ENCODE measurements at places on chromosomes 11 and 22.

DNA sequence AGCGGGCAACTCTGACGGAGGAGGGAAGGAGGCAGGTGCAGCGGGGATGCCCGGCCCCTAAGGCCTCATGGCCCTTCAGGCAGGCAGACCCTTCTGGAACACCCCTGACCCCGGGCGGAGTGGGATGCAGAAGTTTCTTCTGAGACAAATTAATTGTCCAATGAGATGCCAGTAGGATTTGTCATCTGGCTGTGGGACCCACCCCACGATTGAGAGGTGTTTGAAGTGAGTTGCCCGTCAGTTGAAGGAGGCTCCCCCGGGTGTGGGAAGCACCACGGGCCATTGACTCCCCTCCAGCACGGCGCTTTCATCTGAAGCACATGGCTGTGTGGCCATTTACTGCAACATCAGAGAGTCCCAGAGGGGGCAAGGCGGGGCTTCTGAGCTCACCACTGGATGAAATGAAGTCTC, 527.8 kb downstream of the BRD1 start:
- DNase-seq, result no peak

- DNase-seq, result peak; percentile 44
These were observed 24.8 kb downstream of the APOL1 start for GRCh38 chr22:36277482-36278291.

GRCh38 chr11:62010935-62011528, 43.6 kb upstream of the FTH1 start:
- DNase-seq, result no peak

DNA sequence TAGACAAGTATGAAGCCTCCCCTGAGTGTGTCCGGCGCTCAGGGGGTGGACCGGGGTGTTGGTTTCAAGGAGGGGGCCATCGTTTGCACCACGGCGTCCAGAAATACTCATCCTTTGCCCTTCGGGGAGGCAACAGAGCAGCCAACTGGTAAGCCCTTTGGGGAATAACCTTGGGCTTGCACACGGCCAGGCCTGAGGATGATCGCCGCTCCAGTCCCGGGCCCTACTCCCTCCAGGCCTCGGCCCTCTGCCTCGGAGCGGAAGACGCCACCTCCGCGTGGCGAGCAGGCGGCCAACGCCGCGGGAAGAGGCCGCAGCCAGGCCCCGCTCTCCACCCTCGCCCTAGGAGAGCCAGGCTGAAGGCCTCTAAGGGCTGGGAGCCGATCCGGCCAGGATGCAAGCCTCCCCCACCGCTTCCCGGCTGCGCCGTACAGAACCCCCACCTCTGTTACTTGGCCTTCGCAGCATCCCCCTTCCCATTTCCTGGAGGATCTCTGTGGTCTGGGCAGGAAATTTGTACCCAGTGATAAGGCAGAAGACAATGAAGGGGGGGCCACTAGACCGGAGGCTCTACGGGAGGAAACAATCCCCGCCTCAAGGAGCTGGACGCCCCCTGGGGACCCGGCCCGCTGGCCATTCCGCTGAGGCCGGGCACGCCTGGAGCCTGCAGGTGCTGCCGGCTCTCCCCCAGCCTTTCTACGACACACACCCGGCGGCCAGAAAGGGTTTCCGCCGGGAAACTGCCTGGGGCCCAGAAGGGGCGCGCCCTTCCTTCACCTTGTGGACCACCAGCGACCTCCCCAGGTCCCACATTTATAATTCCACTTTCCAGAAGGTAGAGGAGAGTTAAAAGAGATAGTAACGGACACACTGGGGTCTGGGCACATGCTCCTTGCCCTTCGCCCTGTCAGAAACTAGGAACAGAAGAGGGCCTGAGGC, 2.6 kb downstream of the ESAM start:
- no peak for DNase-seq

DNA sequence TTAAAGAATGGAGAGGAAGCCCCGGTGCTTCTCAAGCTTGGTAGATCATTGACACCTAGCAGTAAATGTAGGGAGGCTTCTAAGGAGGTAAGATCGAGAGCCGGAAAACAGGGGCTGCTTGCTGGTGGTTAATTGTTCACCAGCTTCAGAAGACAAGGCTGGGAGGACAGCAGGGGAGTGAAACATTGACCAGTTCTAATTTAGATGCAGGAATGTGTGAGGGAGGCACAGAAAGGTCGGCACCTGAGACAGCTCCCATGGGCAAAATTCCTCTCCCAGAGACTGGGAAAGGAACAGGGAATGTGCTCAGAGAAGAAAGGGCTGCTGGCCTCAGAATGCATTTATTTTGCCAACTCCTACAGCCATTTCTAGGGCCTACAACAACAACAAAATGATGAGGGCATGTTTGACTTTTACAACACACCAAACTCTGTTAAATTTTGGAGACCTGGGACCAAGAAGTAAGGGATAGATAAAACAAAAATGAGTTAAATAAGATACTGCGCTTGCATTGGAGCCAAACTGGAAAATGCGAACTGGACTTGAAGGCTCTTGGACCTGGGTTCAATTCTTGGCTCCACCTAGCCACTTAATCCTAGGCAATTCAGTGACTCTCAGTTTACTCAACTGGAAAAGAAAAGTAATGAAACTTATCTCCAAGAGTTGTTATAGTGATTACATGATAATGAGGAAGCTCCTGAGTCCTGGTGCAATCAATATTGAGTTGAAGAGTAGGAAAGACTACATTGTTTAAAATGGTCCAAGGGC, 31.0 kb downstream of the FZD4 start:
- no peak for DNase-seq

Data from NCI-H524 (cell line).